ENCODE measurements at places on chromosomes 3 and 15.

GRCh38 chr15:57253500-57253899, 122.8 kb upstream of the CGNL1 start:
- no peak for DNase-seq

DNA sequence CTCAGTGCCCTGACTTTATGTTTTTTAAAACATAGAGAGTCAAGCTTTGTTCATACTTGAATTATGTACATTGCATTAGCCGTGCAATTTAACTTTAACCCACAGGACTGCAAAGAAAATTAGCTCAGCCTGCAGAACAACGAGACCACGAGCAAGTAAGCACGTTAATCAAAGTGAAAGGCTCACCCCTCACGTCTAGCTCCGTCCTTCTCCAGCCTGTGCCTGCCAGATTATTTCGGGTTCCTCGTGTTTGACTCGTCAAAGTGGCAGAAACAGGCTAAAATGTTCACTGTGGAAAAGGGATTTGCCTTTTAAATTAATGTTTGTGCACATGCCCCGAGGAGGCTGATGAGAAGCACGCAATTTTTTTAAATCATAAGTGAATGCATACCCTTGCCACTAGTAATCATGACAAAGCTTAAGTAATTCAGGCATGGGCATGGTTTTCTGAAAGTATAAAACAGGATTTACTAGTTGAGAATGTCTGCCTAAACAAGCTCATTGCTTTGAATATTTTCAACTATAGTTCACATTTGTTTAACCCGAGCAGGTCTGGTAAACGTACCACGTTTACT, 15.3 kb downstream of the ZBTB38 start:
- DNase-seq: no peak

DNA sequence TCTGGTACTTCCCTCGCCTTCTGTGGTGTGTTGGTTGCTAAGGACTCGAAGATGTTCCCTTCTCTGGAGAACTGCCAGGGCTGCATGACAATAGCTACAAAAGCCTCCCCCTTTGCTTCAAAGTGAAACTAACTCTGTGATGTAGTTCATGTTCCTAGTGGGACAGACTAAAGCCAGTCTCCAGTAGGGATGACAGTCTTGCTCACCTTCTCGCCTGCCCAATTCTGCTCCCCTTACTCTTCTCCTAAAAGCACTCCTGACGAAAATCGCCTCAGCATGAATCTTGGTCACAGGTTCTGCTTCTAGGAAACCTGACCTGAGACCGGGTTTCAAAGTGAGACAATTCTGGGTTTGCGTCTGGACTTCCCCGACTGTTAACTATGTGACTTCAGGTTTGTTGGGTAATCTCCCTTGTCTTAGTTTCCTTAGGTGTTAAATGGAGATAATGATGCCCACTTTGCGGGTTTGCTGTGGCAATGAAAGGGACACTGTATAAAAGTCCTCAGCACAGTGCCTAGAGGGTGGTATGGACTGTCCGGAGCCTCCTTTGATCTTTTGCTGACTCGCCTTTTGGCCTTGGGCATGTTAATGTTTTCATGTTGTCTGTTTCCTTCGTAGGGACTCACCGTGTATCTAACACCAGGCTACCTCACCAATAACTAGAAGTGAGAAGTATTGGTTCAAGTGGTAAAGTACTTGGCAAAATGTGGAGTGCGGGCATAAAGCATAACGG, 24.9 kb upstream of the THRB start:
- DNase-seq: no peak

DNA sequence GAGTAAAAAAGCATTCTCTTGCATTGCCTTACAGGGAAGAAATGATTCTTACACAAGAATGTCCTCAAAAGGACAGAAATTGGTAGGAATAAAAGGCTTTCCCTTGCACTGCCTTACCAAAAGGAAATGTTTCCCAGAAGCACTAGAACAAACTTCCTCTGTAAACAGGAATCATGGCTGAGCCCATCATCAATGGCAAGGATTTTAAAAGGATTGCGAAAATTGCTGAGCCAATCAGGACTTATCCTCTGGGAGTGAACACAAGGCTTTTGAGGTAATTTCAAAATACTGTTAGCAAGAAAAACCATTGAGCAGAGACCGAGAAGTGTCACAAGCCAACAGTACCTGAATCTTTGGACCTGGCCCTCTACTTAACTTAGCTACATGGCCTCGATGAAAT, 897.3 kb downstream of the ROBO1 start:
- DNase-seq: no peak

GRCh38 chr3:55541456-55541855, 54.4 kb upstream of the WNT5A start:
- DNase-seq: no peak

All from erythroblast (primary cell).